AG04450 (cell line): ENCODE measurements at places on chromosomes 3 and 15. TPM values are rescaled to one million over a fixed set of nuclear protein-coding genes. Genes with fewer than 3 reads are reported as not detected.

DNA sequence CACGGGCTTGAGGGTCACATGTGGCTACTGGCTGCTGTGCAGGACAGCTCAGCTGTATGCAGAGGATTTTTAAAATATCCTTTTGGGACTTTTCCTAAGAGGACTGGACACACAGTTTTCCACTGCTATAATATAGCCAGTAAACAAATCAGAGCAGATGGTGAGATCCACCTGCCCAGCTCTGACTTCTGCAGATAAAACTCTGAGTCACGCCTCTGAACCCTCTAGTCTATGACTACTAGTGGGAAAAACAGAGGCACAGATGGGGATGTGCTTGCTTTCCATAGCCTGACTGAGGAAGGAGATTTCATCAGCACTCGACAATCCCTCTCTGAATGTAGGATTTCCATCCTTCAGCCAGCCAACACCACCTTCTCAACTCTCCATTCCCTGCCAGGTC, 45.1 kb downstream of the COLQ start:
- no peak for DNase-seq

The DPH6 gene
- 10.6 and 11.8 TPM in 2 replicates for polyA plus RNA-seq

DNA sequence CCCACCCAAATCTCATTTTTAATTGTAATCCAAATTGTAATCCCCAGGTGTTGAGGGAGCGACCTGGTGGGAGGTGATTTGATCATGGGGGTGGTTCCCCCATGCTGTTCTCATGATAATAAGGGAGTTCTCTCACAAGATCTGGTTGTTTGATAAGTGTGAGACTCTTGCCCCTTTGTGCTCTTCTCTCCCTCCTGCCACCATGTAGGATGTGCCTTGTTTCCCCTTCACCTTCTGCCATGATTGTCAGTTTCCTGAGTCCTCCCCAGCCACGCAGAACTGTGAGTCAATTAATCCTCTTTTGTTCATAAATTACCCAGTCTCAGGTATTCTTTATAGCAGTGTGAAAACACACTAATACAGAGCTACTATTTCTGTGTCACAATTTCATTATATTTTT, 88.7 kb downstream of the NCEH1 start:
- DNase-seq = no peak

DNA sequence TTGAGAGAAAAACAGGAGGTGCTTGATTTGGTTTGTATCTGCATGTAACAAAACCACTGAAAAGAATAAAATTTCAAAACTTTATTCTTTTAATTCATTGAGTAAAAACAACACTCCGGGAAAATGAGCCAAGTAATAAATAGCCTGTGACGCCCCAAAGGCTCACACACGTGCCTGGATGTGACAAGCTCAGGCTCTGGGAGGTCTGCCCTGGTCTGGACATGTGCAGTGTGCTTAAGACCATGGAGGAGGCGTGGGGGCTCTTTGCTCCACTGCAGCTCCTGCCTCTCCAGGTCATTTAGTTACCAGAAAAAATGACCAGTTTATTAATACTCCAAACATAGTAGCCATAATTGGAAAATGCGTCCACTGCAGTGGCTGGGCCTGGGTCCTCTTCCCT, 8.6 kb upstream of the NME9 start:
- DNase-seq = no peak

- no peak for DNase-seq
Observed at GRCh38 chr15:66591322-66591862, 25.6 kb upstream of the LCTL start.
